Muscle of arm (tissue), 14 donors: ENCODE measurements at places on chromosomes 5 and 9.

- DNase-seq = no peak
These were observed 18.7 kb downstream of the PRUNE2 start for GRCh38 chr9:76887003-76887821.

DNA sequence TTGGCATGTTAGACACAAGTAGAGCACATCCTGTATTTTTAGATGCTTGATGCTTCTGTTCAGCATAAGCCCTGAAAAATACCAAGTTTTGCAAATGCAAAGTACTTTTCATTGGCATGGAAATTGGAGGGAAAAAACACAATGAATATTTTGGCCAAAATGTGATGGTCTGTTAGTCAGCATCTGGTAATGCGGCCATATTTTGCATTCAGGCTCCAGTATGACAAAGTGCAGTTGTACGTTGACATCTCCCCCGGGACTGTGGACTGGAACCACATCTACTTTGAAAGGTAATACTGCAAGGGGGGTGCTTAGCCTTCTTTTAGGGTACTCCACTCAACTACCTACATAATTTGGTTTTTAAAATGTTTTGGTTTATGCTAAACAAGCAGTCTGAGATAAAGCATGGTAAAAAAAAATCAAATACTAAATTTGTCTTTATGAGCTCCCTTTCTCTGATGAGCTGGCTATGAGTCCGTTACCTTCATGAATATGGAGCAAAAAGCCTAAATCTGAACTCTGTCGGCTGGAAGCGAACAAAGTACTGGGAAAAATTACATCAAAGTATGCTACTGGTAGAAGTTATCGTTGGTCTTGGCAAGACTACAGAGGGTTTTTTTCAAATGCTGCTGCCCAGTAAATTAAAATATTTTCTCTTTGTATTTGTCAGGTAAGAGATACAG, 297.0 kb downstream of the ARHGEF28 start:
- DNase-seq = no peak

DNA sequence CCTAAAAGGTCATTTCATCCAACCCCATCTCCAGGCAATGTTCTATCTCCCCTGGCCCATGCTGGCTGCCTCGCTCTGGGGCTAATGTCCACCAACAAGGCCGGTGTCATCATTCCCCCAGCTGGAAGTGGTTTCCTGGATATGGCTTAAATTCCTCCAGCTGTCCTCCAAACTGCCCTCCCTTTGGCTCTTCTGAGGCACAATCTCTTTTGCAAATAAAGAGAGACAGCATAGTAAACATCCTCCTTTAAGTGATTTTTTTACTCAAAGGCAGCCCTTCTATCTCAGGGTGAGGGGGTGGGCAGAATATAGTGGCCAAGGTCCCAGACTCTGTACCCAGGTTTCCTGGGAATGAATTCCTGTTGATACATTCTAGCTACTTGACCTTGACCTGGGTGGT, 117.4 kb upstream of the PANK3 start:
- no peak for DNase-seq

GRCh38 chr9:136045595-136046553, 49.2 kb downstream of the NACC2 start:
- no peak for DNase-seq

- no peak for DNase-seq
These were observed 627 bp downstream of the ARRDC1 start for GRCh38 chr9:137606005-137606621.

DNA sequence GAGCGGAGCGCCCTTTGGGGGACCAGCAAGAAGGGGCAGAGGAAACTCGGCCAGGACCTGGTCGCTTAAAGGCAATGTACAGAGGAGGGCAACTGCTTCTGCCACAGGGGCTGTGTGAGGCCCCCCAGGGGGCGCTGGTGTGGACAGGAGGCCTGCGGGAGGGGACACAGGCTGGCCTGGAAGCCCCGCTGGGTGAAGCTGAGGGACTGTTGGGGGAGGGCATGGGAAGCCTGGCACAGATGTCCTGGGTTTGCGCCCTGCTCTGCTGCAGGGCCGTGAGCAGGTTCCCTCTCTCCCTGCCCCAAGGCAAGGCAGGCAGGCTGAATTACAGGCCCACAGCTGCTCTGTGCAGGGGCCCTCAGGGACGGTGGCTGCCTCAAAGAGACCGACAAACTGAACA, 5.4 kb downstream of the MED22 start:
- no peak for DNase-seq

GRCh38 chr5:153445875-153446579, 44.4 kb upstream of the GRIA1 start:
- DNase-seq = no peak

DNA sequence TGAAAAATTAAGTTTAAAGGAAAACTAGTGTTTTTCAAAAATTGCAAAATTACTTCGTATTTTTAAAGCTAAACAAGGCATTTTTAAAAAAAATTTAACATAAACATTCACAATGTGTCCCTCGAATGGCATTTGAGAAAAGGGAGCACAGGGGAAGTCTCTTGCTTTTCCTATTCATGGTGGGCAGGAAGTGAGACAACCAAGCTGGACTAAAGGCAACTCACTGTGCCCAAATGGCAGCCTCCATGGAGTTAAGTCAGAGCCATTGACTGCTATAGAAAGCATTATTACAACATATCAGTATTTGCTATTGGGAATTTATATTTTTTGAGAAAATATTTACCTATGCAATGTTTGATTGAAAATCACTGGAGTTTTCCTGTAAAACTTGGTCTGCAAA, 8.3 kb downstream of the HNRNPH1 start:
- DNase-seq = no peak

GRCh38 chr5:145260670-145261069, 574.5 kb downstream of the PRELID2 start:
- DNase-seq = no peak

- DNase-seq = peak; percentile 38
These were observed 984.5 kb upstream of the CDH18 start for GRCh38 chr5:20972419-20972925.

DNA sequence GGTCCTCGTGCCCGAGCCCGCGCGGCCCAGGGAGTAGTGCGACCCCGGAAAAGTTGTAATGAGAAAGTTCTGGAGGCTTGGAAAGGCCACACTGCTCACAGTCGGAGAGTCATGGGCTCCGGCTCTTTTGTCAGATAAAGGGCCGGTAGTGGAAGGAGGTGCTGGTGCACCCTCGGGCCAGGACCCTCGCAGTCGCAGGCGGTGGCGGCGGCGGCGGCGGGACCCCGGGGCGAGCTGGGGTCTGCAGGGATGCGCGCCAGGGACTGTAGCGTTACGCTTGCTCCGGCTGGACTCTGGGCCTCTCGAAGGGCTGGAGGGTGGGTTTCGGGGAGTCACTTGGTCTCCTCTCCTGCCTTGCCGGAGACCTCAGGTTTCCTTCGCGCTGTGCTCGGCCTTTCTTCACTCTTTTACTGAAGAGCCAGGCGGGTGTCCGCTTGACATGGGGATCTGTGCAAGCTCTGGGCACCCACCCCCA, 1.5 kb downstream of the RORB start:
- no peak for DNase-seq

DNA sequence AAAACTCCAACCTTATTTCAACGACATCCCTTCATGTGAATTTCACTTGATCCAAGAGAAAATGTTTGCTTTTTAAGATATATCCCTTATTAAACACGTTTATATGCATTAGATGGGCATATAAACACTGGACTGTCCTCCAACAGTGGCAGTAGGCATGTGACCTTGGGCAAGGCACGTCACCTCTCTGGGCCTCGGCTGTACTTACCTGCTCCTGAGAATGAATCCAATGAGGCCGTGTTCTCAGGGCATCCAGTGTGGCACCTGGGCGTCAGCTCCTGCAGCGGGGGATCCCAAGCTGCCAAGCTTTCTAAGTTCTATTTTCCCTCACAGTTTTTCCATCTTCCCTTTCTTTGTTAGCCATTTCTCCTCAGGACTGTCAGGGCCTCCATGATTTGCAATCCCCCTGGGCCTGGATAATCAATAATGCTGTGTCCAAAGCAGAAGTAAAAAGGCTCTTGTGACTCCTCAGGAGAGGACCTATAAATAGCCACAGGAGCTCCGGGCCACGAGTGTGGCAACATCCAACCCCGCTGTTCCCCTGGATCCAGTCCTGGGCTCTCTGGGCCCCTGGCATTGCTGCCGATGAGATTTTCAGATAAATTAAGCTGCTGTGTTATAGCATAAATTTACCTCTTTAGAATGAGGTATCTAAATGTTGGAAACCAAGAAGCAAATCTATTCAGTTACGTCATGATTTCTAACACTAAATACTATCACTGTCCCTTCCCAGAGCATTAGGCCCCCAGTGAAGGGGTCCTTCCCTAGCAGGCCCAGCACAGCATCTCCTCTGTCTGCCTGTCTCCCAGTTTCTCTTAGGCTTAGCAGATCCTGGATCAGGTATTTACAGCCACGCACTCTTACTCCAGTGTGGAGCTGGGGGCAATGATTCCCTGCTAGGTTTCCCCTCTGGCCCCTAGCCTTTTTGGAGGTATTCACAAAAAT, 76.8 kb downstream of the PTPN3 start:
- DNase-seq = no peak

GRCh38 chr5:74442466-74442865, 198.1 kb downstream of the ENC1 start:
- DNase-seq = no peak

GRCh38 chr9:111917980-111918379, 21.4 kb downstream of the UGCG start:
- DNase-seq = no peak

- peak; percentile 29 for DNase-seq
These were observed 48.0 kb downstream of the IPO11 start for GRCh38 chr5:62460578-62460983.

- DNase-seq = no peak
These were observed 8.8 kb downstream of the FGF18 start for GRCh38 chr5:171428168-171428696.

DNA sequence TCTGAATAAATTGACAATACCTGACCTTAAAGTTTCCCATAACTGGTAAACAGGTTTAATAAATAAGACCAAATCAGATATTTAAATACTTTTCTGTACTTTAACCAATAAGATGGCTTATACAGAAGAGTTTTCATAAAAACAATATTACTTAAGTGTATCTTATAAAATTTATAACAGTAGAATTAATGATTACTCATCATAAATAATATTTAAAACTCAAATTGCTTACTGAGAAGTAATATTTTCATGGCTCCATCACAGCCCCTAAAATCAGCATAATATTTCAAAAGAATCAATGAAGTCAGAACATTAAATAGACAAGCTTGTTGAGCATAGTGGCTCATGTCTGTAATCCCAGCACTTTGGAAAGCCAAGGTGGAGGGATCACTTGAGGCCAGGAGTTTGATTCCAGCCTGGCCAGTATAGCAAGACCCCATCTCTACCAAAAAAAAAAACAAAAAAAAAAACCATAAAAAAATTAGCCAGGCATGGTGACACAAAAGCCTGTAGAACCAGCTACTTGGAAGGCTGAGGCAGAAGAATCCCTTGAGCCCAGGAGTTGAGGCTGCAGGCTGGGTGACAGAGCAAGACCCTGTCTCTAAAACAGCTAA, 23.5 kb downstream of the HOMER1 start:
- no peak for DNase-seq

- DNase-seq = no peak
These were observed 143.8 kb downstream of the PAPPA start for GRCh38 chr9:116297346-116297745.

DNA sequence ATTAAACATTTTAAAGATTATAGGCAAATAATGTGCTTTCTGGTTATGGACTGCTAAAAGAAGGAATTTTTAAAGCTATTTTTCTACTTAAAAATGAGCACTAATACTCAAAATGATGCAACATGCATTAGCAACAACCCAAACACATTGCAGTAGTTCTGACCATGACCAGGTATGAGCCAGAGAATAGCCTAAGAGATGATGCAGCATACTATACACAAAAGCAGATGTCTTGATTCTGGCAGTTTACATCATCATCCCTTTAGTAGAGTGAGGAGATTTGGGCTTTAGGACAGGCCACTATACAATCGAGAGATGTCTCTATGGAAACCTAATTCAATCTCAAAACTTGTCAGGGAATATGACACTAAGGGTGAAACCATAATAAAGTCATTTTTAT, 307.1 kb downstream of the PRR16 start:
- DNase-seq = no peak

DNA sequence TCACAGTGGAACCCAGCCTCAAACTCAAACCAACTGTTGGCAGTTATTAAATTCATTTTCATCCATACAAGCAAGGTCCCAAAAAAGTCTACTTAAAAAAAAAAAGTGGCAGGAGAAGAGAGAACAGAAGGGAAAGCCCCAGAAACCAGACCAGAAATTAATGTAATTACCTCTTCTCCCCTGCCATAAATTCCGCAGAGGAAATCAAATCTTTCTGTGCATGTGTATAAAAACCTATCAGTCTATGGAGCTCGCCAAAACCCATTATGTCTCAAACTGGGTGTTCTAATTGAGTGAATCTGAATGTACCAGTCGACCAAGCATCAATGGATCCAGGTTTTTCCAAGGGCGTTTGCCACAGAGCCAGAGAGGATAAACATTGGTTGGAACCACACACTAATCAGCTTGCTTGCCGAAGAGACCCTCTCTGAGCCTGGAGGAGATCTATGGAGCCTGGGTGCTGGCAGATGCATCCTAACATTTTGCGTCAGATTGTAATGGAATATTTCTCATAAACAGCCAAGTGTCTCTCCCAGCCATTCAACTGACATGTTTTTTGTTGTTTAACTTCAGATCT, 7.9 kb upstream of the HAND1 start:
- DNase-seq = no peak

- DNase-seq = no peak
These were observed 64.8 kb downstream of the ATP10B start for GRCh38 chr5:160787240-160787639.

- DNase-seq = no peak
These were observed 33.5 kb downstream of the OR1J1 start for GRCh38 chr9:122444041-122444733.

DNA sequence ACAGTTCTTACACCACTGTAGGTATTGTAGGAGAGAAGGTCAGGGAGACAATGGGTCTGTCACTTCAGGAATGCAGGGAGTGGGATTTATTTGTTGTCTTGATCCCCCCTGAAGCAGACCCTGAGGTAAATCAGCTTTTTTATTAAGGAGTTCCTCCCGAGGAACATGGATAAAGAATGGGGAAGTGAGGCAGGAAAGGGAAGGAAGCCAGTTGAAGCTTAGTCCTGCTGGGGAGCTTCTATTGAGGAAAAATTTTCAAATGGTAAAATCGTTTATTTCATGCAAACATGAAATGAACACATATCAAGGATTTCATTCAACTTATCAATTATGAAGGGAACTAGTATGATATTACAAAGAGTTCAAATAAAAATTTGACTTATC, 318.6 kb upstream of the PIK3R1 start:
- no peak for DNase-seq

GRCh38 chr5:31614151-31615020, 24.5 kb upstream of the PDZD2 start:
- no peak for DNase-seq
